Stimulated activated CD8-positive, alpha-beta memory T cell treated with anti-CD3 and anti-CD28 coated beads, Interleukin-2, amount 100 ng/mL, for 1 hour (primary cell): ENCODE measurements at places on chromosomes 12 and 14.

- DNase-seq, result no peak
Observed at GRCh38 chr12:62484233-62484632, 17.6 kb downstream of the MON2 start.

DNA sequence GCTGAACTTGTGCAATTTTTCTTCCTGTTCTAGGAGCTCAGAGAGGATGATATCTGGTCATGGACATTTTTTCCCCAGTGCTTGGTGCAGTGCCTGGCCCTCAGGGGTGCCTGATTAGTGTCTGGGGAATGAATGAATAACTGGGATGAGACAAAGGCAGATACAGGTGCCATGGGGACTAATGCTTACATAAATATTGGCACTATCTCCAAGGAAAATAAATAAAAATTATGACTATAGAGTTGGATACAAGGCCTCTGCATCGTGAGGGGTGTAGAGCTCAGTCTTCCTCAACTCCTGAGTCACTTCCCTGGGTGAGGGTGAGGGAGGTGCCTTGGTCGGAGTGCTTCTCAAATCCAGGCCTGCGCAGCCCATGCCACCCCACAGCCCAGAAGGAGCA lies 188.6 kb downstream of the KCNA5 start:
- no peak for DNase-seq

- no peak for DNase-seq
Observed at GRCh38 chr14:71701990-71702389, 230.2 kb upstream of the RGS6 start.

GRCh38 chr14:83291714-83292113 lies 1758.1 kb upstream of the SEL1L start:
- no peak for DNase-seq

DNA sequence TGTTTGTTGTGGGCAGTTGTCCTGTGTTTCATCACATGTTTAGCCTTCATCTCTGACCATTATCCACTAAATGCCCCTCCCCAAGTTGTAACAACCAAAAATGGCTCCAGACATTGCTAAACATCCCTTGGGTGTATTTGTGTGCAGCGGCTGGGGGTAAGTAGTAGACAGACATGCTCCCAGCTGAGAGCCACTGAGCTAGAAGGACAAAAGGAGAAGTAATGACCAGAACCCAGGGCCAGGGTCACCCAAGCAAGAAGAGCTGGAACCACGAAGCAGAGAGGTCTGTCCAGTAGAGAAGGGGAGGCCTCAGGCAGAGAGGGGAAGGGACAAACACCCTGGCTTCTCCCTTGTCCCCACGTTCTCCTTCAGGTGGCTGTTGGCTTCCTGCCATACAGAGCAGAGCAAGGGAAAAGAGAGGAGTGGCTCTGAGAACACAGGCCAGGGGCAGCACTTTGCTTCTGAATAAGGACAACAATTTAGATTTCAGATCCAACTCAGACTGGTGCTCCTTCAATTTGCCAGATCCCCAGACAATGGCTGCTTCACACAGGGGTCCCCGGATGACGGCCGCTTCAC lies 55.2 kb downstream of the NDUFA12 start:
- DNase-seq, result no peak

DNA sequence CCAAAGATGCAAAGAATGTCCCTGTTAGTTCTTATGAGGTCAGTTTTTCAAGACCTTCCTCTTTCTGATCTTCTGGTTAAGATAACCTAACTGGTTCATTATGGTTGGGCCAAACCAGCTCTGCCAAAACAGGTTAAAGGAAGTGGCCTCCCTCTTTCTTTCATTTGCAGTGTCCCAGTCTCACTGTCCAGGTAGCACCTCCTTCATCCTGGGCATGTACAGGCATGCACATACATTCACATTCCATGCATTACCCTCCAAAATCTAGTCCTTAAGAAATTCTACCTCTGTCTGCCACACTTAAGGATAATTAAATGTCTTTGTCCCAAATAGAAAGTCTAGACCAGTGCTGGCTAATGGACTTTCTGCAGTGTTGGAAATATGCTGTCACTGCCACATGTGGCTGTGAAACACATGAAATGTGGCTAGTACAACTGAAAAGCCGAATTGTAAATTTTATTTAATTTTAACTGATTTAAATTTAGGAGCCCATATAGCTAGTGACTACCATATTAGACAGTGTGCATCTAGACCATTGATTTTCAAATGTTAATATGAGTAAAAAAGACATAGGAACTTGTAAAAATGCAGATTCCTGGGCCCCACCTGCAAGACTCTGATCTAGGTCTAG lies 169.3 kb downstream of the PCNX1 start:
- DNase-seq, result no peak

- no peak for DNase-seq
Observed at GRCh38 chr14:80577599-80577998, 363.9 kb downstream of the CEP128 start.
